ENCODE measurements at places on chromosomes 5 and 9.

- DNase-seq = no peak
Observed at GRCh38 chr5:124130816-124131215, 615.6 kb downstream of the ZNF608 start.

GRCh38 chr5:177557041-177557647, 2.8 kb upstream of the FAM193B start:
- no peak for DNase-seq

DNA sequence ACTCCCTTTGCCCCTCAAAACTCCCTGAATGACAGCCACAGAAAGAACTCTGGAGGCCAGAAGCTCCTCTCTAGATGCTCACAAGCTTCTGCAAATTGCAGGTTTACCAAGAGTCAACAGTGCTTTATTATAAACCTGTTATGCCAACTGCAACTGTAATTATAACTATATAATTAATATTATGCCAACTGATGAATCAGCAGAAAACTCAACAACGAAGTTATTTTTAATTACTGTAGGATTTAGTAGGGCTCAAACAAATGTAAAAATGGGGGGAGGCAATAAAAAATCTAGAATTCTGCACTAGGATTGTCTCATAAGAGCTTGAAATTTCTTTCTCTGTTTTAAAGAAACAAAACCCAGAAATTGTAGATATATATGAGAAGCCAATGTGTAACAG, 37.0 kb upstream of the OR2K2 start:
- DNase-seq = no peak

GRCh38 chr5:72387985-72388384, 67.8 kb downstream of the PTCD2 start:
- DNase-seq = no peak

DNA sequence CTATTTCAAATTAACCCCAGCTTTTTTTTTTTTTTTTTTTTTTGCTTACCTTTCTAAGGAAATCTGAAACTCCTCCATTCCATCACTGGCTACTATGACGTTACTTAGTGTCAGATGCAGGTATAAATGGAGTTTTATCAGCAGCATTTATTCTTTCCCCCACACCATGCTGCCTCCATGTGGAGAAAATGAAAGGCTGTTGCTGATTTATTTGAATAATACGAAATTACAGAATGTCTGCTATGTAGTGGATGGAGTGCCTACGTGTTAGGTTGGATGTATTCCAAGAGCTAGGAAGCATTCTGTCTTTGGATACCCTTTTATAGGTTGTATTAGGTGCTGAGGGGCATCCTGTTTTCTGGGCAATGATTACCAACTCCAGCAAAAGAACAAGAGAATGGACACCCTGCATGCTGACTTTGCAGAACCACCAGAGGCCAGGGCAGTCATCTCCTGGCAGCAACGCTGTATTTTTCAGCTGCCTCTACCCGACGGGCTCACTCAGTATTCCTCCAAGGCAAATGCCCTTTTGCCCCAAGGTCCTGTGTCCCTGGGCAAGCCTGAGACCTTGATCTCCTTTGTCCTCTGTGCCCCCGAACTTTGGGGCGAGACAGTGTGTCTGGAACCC, 199.5 kb downstream of the ALDH1A1 start:
- DNase-seq = no peak

GRCh38 chr5:95730730-95731570, at the start of gene RHOBTB3:
RHOBTB3 (plus strand) TSS chr5:95731336; CDS start chr5:95731683, 347 bp downstream.
- DNase-seq = peak; percentile 17

GRCh38 chr9:124493794-124494479, 13.3 kb downstream of the NR5A1 start:
- no peak for DNase-seq

GRCh38 chr5:163623986-163624385, 118.6 kb downstream of the MAT2B start:
- DNase-seq = no peak

DNA sequence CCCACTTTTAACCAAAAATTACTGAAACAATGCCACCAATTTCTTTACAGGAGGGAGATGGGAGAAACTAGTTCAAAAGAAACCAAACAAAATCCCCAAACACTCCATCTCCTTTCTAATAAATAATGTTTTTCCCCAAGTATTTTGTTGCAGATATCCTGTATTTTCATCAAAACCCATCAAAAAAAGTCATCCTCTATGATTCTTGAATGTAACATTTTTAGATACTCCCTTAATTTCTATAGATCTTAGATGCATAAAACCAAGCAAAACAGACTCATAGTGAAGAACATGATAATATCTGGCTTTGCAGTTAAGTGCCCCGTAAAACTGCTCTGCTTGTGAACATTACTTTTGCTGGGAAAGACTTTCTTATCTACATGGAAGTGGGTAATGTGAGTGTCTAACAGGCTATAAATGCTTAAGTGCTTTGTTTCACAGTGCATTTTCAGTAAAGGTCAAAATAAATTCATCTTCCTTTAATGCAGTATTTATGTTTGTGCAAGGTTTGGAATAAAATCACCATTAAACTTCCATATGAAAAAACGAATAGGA, 77.3 kb upstream of the TBCA start:
- no peak for DNase-seq

DNA sequence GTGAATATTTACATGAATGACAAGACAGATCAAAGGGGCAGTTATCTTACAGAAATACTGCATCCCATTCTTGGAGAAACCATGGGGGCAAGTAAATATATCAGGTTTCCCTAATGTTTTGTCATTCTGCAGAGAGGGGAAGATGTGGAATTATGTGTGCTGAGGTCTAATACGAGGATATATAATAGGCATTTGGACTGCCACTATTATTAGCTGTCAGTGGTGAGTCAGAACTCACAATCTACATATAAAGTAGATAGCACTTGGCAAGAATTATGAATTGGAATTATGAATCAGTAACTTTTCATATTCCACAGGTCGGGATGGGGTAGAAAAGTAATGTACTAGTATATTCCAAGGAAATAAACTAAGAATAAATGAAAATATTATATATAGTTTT, 121.7 kb downstream of the GIN1 start:
- no peak for DNase-seq

DNA sequence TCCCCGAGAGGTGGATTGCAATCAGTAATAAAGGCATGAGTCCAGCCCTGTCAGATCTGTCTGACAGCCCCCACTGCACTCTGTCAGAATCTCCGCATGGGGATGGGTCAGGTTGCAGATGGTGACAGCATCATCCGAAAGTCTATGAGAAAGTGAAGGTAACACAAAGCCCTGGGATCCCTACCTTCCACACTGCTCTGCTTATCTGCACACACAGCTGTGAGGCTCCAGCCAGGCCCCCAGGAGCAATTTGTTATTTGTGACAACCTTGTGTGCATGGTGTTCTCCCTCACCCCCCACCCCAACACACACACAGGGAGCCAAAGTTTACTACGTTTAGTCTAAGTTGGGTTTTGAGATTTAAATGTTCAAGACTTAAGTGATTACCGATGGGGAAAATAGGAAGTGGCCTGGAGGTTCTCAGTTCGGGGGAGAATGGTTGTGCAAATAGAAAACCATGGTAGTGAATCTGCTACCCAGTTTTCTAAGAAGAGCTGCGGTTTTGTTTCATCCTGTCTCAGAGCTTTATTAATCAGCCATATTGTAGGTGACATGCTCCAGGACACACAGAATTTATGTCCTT, 92.7 kb downstream of the SV2C start:
- no peak for DNase-seq

- DNase-seq = no peak
Observed at GRCh38 chr9:104861397-104861796, 66.6 kb downstream of the ABCA1 start.

- no peak for DNase-seq
Observed at GRCh38 chr5:7412409-7412808, 16.5 kb downstream of the ADCY2 start.

GRCh38 chr5:82918311-82919031, 158.7 kb downstream of the TMEM167A start:
- DNase-seq = no peak

- no peak for DNase-seq
Observed at GRCh38 chr5:94700592-94700991, 82.1 kb downstream of the SLF1 start.

DNA sequence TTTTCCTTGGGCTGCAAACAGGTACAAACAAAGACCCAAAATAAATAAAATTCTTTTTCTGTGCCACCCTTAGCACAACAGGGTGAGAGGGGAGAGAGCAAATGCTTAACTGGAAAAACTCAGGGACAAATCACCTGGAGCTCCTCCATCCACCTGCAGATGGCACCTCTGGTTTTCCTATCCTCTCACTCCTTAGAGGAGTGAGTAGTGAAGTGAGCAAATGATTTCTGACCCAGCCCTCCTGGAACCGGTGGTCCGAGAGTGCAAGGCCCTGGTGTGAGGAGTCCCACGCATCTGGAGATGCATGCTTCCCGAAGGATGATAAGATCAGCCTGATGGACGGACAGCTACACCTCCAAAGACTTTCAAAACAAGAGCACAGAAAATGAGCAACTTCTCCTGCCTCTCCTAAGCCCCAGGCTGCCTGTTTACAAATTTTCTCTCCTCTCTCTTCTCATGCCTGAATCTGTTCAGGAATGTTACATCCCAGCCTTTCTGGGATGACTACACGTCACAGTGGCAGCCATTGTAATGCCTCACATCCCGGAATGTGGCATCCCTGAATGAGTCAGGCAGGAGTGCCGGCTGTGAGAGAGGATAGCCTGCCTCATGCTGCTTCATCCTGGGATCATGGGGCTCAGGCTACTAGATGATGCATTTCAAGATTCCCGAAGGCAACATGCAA, 86.4 kb downstream of the ADRB2 start:
- DNase-seq = no peak

DNA sequence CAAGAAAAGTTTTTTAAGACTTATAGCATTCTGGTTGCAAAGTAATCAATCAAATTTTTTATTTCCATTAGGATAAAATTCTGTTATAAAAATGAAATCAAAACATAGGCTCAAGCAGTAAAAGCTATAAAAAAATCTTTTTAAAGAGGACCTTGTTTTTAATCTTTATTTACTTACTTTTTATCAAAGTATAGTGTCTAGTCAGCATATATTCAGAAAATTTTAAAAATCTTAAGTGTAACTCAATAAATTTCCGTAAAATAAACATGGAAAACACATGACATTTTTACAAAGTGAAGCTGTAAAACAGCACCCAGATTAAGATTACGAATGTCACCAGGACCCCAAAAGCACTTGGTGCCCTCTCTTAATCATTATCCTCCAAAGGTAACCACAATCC, 302.4 kb downstream of the TMEM161B start:
- no peak for DNase-seq

- no peak for DNase-seq
Observed at GRCh38 chr5:137200906-137201700, 298.0 kb downstream of the SPOCK1 start.

DNA sequence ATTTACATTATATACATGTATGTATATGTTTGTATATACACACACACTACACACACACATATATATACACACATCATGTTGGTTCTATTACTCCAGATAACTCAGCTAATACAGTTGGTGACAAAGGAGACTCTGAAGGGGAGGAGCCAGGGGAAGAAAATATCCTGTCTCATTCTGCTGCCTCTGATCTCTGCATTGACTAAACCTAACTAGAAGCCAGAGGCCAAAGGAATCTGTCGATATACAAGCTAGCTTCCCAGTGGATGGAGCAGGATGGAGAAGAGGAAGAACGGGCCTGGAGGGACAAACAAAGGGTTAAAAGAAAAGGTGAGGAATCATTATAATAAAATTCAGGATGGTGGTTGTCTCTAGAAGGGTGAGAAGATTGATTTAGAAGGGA, 13.7 kb upstream of the RHOBTB3 start:
- no peak for DNase-seq

DNA sequence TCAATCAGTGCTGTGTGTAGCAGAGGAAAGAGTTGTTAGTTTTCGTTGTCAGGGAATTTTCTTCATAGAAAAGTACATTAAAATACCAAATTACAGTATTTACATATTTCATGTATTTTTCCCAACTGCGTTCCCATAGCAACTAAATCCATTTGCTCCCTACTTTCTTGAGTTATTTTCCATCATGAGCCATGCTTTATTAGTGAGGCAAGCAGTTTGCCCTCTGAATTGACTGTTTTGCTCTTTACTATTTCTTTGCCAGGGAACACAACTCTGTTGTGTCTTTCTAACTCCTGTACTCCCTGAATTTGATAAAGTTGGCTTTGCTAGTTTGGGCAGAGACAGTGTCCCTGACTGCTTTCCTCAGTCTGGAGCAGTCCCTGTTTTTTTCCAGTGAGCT, 276.2 kb upstream of the SLC30A5 start:
- DNase-seq = no peak

DNA sequence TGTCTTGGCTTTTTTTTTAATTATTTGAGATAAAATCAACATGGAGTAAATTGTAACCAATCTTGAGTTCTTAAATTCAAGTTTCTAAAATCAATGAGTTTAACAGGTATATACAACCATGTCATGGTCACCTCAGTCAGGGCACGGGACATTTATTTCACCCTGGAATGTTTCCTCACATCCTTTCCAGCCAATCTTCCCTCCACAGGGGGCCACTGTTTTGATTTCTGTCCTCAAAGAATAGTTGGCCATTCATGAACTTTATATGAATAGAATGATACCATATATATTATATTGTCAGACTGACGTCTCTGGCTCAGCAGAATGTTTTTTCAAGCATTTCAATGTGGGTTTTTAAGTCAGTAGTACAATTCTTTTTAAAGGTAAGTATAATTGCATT, 806 bp downstream of the ZNF474 start:
- DNase-seq = no peak

DNA sequence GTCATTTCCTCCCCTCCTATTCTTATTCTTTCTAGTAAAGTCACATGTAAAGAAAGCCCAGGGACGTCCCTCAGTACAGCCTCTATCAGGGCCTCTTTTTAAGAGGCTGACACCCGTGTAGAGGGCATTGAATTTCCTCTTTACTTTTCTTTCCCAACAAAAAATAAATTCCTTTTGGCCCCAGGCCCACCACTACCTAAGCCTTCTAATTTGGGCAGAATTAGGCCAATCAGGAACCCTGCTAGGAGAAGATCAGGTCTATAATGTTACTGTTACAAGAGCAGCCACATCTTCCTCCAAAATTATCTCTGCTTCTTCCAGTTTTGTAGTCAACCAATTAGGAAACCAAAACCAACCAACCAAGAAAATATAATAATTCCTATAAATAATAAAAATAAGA, 189.6 kb upstream of the NREP start:
- DNase-seq = no peak

DNA sequence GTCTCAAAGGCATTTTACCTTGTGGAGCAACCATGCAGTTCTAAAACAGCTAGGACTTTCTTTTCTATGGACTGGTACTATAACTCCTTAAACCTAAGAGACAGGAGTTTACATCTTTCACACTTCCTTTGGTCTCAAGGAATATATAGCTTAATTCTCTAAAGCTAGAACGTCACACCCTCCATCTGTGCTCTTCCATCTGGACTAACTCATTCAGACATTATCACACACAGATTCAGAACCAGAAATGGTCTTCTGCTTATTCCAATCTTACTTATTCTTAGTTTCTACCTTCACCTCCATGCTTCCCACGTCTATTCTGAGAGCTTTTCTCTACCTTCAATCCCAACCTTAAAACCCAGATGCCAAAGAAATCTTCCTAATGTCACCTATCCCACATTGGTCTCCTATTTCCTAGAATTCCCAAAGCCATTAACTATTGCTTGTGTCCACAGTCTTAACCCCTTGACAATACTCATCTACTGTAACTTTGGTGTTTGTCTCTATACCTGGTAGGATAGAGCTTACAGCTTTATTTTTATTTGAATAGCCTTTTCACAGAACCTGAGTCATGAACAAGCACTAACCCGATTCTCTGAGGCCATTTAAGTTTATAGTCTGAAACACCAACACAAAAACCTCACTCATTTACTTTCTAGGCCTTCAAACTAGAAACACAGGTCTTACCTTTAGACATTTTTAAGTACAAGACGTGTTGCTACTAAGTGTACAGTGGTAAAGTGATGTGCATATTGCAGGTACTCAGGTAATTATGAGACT, 22.8 kb downstream of the CSNK1A1 start:
- DNase-seq = no peak

Measured in activated naive CD4-positive, alpha-beta T cell (primary cell).